Right atrium auricular region (tissue), 2 donors: ENCODE measurements at places on chromosomes 16 and 17.

GRCh38 chr16:31331141-31331764 is 23.7 kb upstream of the ITGAX start:
- DNase-seq, result no peak

GRCh38 chr16:15973421-15973820 is 24.0 kb downstream of the ABCC1 start:
- DNase-seq, result no peak

GRCh38 chr16:80948886-80949493 is 57.7 kb downstream of the CMC2 start:
- DNase-seq, result no peak

DNA sequence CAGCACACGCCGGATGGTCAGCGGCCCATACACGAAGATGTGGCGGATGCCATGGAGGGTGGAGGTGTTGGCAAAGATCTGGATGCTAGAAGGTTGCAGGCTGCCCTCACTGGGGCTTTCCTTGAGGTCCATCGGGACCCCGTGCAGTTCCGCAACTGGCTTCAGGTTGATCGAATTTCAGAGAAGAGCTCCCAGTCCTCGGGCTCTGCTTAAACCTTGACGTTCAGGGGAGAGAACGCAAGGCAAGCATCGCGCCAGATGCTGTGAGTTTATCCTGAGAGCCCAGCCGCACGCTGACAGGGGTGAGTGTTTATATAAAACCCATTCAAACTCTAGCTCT is 98.7 kb upstream of the CCL2 start:
- no peak for DNase-seq

DNA sequence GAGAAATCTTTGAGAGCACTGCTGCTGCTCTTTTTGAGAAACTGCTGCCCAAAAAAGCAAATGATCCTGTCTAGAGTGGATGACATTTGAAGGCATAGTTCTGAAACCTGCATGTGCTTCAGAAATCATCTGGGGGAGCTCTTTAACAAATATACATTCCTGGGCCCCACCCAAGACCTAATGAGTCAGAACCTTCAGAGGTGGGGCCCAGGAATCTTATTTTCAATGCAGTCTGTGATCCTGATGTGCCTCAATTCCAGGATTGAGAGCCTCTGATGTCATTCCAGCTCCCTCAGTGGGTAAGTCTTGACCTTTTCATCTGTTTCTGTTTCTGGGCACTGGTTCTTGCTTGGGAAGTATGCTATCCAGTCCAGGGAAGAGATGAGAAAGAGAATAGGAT is 42.3 kb downstream of the HNF1B start:
- no peak for DNase-seq

- no peak for DNase-seq
Measured at GRCh38 chr17:68182940-68183551, 64.8 kb upstream of the AMZ2 start.

- DNase-seq, result no peak
Measured at GRCh38 chr16:64370112-64370511, 751.8 kb downstream of the CDH11 start.

DNA sequence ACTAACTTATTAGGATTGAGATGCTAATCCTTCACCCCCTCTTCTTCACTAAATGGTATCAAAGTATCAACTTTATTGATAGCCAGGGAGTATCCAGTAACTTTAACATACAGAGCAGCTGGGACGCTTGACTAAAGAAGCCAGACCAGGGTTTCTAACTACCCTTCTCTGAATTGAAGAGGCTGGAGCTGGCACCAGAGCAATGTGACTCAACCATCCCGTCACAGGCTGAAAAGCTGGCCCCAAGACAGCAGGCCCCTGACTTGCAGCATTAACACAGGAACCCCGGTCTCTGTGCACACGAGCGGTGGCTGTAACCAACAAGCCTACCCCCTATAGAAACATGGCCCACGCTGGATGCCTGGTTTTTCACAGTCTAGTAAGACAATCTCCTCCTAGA is 59.8 kb downstream of the ANKFN1 start:
- DNase-seq, result no peak
